Femur (tissue), 1 donor: ENCODE measurements at places on chromosomes 5 and 9.

GRCh38 chr9:5587024-5587423 is 41.9 kb upstream of the RIC1 start:
- DNase-seq = no peak

- DNase-seq = no peak
These were observed 37.5 kb downstream of the CPLANE1 start for GRCh38 chr5:37211661-37212060.

DNA sequence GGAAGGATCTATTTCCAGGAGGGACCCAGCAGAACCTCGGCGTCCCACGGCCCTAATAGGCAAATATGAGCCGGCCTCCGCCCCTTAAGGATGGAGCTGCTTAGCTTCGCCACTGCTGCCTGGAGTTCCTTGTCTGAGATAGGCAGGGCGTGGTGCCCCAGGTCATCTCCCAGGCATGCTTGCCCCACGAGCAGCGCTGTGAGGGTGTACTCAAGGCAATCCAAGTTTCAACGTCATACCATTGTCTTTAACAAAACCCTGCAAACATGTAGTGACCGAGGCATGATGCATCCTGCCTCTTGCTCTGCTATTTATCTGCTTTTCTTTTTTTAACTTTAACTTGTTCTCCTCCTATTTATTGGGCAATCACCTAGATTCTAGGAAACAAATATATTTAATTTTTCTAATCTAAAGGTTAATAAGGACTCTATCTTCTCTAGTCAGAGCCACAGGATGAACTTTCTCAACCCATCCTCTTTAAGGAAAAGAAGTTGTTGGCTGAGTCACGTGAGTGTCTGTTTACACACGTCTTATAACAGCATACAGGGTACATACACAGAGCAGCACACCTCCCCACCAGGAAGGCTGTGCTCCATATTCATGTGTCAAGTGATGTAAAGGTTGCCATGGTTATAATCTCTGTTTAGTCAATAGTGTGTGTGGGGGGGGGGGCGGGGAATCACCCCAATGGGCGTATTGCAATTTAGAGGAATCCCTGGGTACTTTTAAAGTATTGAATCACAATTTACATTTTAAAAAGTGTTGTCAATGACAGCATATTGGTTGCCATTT is 27.3 kb upstream of the ZSWIM6 start:
- no peak for DNase-seq

DNA sequence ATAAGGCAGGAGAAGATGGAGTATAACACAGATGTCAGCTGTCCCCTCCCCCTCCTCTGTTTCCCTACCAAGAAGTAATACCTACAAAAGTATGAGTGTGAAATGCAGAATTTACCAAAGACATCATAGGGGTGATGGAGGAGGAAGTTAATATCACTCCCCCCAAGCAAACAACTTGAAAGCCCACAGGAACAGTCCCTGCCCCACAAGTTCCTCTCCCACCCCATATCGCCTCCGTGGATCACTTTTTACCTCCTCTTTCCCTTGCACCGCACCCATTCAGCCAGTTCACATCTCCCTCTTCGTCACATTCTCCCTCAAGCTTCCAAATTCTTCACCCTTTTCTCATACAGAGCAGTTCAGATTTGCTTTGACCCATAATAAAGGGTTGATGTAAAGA is 7.0 kb upstream of the SIL1 start:
- no peak for DNase-seq

GRCh38 chr9:36222449-36222848 is 31.7 kb downstream of the CLTA start:
- DNase-seq = no peak

DNA sequence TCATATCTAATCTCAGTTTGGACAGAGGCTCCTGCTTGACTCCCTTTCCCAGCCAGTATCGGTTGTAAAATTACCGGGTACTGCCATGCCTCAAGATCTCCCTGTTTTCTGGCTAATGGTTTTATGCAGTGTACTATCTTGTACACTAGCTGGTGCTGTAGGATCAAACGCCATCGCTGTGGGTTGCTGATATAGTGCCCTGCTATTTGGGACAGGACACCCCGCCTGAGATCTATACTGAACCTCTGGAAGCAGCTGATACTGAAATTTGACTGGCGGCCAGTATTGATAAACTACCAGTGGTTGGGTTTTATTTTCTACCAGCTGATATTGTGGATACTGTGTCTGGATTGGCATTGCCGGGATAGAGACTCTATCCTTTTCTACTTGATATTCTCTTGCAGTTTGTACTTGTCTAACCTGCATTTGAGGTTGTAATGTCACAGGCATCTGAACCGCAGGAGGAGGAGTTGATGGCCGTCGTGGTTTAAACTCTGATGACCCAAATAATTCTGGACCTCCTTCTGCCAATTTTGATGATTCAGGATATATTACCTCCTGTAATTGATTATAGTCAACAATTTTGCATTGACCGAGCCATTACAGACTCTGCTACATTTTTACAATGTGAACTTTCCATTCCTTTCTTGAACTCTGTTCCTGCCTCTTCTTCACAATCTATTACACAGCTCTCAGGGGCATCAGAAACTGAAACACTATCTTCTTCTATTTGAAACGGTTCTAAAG is 112.5 kb upstream of the LARP1 start:
- no peak for DNase-seq

GRCh38 chr9:79387101-79387835 is 184.5 kb upstream of the TLE4 start:
- peak; percentile 18 for DNase-seq

DNA sequence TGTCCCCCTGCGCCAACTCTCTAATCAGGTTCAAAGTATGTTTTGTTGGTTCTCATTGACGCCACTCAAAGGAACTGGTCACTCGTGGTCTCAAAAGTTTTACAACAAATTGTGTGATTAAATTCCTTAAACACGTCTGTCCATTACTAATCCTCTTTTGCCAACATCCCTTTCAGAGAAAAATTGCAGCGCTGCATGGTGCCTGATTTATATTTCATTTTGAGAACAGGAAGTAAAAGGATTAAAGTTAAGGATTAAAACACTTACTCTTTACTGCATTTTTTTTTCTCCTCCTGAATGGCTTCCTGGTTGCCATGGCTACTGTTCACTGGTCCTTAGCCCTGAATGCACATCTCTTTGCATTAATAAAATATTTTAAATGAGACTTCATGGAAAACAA is 383.5 kb downstream of the GLIS3 start:
- DNase-seq = no peak

DNA sequence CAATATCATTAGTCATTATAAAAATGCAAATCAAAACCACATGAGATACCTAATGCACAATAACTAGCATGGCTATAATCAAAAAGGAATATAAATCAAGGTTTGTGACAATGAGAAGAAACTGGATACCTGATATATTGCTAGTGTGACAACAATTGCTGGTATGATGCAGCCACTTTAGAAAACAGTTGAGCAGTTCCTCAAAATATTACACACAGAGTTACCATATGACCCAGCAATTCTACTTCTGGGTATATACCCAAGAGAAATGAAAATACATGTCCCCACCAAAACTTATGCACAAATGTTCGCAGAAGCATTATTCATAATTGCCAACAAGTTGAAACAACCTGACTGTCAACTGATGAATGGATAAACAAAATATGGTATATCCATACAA is 339.7 kb upstream of the POU5F2 start:
- no peak for DNase-seq

GRCh38 chr5:83688281-83688680 is 32.4 kb downstream of the HAPLN1 start:
- DNase-seq = no peak

- DNase-seq = no peak
These were observed 14.5 kb upstream of the RLN1 start for GRCh38 chr9:5354184-5354583.

GRCh38 chr5:61632064-61632463 is 300.0 kb downstream of the ZSWIM6 start:
- no peak for DNase-seq

DNA sequence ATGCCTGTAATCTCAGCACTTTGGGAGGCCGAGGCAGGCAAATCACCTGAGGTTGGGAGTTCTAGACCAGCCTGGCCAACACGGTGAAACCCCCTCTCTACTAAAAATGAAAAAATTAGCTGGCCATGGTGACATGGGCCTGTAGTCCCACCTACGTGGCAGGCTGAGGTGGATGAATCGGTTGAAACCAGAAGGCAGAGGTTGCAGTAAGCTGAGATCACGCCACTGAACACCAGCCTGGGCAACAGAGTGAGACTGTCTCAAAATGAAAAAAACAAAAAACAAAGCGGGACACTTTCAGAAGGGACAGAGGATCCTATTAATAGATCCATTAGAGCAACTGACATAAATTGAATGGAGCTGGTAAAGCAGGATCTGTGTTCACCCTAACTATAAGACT is 89.6 kb upstream of the SGCD start:
- DNase-seq = no peak

DNA sequence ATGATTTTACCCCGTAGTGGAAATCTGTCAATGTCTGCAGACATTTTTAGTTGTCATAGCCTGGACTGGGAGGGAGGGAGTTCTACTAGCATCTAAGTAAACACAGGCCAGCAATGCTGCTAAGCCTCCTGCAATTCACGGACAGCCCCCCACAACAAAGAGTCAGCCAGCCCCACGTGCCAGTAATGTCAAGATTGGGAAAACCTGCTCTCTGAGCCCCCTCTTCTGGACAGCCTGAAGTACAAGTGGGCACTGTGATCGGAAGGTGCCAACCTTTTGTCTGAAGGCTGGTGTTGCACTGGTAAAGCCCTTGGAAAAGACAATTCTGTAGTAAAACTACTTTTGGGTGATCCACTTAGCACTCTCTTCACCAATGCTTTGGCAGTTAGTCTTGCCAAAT is 154.5 kb downstream of the TARS1 start:
- no peak for DNase-seq

DNA sequence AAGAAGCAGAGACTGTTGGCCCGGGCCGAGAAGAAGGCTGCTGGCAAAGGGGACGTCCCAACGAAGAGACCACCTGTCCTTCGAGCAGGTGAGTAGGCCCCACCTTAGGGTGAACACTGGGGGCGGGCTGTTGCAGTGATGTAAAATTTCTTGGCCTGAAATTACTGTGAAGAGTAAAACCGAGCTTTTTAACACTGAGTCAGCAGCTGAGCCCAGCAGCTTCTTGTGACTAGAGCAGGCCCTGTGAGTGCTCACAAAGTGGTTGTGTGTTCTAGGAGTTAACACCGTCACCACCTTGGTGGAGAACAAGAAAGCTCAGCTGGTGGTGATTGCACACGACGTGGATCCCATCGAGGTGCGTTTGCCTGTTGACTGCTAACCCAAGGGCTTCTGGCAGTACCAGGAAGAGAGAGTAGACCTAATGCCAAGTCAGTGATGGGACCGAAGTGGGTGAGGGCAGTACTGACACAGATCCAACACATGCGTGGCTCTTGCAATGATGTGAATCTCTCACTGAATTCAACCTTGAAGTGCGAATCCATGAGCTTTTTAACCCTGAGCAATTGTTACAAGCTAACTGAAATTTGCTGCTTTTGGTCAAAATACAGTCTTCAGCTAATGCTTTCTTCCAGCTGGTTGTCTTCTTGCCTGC is 2.1 kb downstream of the RPL7A start:
- no peak for DNase-seq

GRCh38 chr9:36765468-36766341 is 193.0 kb downstream of the MELK start:
- peak; percentile 63 for DNase-seq

DNA sequence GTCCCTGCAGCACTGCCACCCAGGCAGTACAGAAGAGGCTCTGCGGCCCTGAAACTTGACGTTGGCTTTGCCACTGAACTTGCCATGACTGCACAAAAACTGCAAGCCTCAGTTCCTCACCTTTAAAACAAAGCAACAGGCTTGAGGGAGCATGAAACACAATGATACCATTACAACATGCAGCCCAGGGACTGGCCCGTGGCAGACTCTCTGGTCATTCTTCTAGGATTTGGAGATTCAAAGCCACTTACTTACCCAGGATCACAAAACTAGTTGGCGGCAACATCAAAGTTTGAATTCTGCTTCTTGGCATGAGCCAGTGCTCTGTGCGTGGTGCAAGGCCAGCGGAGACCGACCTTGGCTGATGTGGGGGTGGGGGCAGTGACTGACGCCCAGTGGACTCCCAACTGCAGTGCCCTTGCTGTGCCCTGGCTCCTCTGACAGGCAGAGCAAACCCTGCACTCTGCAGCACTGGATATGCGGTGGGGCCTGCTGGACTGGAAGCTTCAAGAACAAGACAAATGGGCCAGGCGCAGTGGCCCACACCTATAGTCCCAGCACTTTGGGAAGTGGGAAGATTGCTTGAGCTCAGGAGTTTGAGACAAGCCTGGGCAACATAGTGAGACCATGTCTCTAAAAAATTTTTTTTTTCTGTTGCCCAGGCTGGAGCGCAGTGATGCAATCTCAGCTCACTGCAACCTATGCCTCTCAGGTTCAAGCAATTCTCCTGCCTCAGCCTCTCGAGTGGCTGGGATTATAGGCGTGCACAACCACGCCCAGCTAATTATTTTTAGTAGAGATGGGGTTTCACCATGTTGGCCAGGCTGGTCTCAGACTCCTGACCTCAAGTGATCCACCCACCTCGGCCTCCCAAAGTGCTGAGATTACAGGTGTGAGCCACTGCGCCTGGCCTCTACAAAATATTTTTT is 18.9 kb downstream of the SQSTM1 start:
- no peak for DNase-seq

DNA sequence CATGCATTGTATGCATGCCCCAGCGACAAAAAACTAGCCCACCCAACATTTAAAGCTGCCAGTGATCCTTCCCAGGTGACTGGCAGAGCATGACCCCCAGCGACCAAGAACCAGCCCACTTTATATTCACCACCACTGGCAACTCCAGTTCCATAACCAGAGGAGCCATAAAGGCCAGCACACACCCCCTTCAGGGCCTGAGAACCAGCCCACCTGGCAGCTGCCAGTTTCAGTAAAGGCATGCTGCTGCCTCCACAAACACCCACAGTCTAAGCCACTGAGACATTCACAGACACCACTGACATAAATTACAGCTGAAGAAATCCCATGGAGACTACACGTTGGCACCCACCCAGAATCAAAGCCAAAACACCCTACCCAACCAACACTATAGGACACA is 46.9 kb upstream of the RGS7BP start:
- no peak for DNase-seq

DNA sequence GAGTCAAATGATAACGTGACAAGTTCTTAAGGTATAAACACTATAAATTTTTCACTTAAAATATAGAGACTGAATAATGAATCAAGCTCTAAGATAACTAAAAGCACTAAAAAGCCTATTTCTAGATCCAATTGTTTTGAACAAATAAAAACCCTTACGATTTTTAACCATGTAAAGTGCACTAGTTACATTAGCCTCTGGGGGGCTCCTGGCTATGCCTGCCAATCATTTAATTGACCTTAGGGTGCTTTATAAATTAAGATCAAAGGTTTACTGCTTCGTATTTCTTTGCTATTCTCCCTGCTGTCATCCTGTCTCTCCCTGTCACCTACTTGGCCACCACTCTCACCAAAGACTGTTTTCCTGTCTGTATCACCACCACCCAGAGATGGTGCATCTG is 133.4 kb downstream of the ESM1 start:
- no peak for DNase-seq

- DNase-seq = no peak
These were observed 22.2 kb downstream of the TTLL11 start for GRCh38 chr9:122070728-122071515.
